Muscle of back (tissue), 13 donors: ENCODE measurements at places on chromosomes 16 and 17. TPM values are rescaled to one million over a fixed set of nuclear protein-coding genes. Genes with fewer than 3 reads are reported as not detected.

CRAMP1 gene
- 12.3 TPM for polyA plus RNA-seq

TMEM92 gene
- polyA plus RNA-seq: 1.9 TPM

KRTAP29-1 gene
- polyA plus RNA-seq: not detected

HES7 gene
- polyA plus RNA-seq: 0.24 TPM

TOX3 gene
- 1.5 TPM for polyA plus RNA-seq

STARD3 gene
- polyA plus RNA-seq: 41.4 TPM

MYH3 gene
- 15,984 TPM for polyA plus RNA-seq

CCDC102A gene
- 12.9 TPM for polyA plus RNA-seq

GH2 gene
- polyA plus RNA-seq: not detected

KRT25 gene
- not detected for polyA plus RNA-seq

CD300E gene
- 0.43 TPM for polyA plus RNA-seq

LRRC37A3 gene
- 9.1 TPM for polyA plus RNA-seq

NAGS gene
- 0.58 TPM for polyA plus RNA-seq

C1QTNF8 gene
- not detected for polyA plus RNA-seq

FAM171A2 gene
- 55.2 TPM for polyA plus RNA-seq

UNC45B gene
- 147 TPM for polyA plus RNA-seq

CNEP1R1 gene
- 24.1 TPM for polyA plus RNA-seq

CDH5 gene
- 85.4 TPM for polyA plus RNA-seq

CES4A gene
- 2.9 TPM for polyA plus RNA-seq

ZBTB4 gene
- 24.5 TPM for polyA plus RNA-seq

ADAD2 gene
- polyA plus RNA-seq: 0.59 TPM

UBALD1 gene
- 13.4 TPM for polyA plus RNA-seq

KCNH6 gene
- polyA plus RNA-seq: not detected

CAPNS2 gene
- polyA plus RNA-seq: 0.22 TPM

SEPTIN1 gene
- 1.8 TPM for polyA plus RNA-seq

SNRNP25 gene
- polyA plus RNA-seq: 31.2 TPM

AATK gene
- polyA plus RNA-seq: 11.3 TPM

SLC6A4 gene
- 0.16 TPM for polyA plus RNA-seq

SLC9A5 gene
- polyA plus RNA-seq: 1.5 TPM

CCDC200 gene
- polyA plus RNA-seq: 15.8 TPM

CYGB gene
- polyA plus RNA-seq: 18.4 TPM

NR1D1 gene
- polyA plus RNA-seq: 4.5 TPM

FBXO47 gene
- not detected for polyA plus RNA-seq

ZG16 gene
- polyA plus RNA-seq: 0.07 TPM

SLC12A3 gene
- not detected for polyA plus RNA-seq

TP53TG3F gene
- polyA plus RNA-seq: not detected

CES5A gene
- polyA plus RNA-seq: not detected

ABCA3 gene
- 14.9 TPM for polyA plus RNA-seq

UTS2R gene
- 4.6 TPM for polyA plus RNA-seq

KCNJ18 gene
- polyA plus RNA-seq: not detected

SLC7A6 gene
- 12.0 TPM for polyA plus RNA-seq

SCGB1C2 gene
- not detected for polyA plus RNA-seq

SLC38A8 gene
- not detected for polyA plus RNA-seq

KLHL10 gene
- polyA plus RNA-seq: not detected

HCFC1R1 gene
- polyA plus RNA-seq: 135 TPM

CIBAR2 gene
- polyA plus RNA-seq: not detected

CACNA1G gene
- 9.1 TPM for polyA plus RNA-seq

TEKT5 gene
- 0.41 TPM for polyA plus RNA-seq

RNU2-1 gene
- not detected for polyA plus RNA-seq

KRT12 gene
- not detected for polyA plus RNA-seq

EFTUD2 gene
- 62.9 TPM for polyA plus RNA-seq

GOSR2 gene
- polyA plus RNA-seq: 32.5 TPM

LPO gene
- 0.17 TPM for polyA plus RNA-seq

CDK5RAP3 gene
- polyA plus RNA-seq: 72.3 TPM
